Caudate nucleus (tissue), 63 donors: ENCODE measurements at places on chromosomes 6 and 20.

- DNase-seq, result no peak
Measured at GRCh38 chr6:156395276-156395675, 381.9 kb upstream of the ARID1B start.

GRCh38 chr20:1876217-1876921, 18.8 kb upstream of the SIRPA start:
- DNase-seq, result no peak

GRCh38 chr20:25989196-25989595, 292.5 kb upstream of the ZNF337 start:
- DNase-seq, result no peak

DNA sequence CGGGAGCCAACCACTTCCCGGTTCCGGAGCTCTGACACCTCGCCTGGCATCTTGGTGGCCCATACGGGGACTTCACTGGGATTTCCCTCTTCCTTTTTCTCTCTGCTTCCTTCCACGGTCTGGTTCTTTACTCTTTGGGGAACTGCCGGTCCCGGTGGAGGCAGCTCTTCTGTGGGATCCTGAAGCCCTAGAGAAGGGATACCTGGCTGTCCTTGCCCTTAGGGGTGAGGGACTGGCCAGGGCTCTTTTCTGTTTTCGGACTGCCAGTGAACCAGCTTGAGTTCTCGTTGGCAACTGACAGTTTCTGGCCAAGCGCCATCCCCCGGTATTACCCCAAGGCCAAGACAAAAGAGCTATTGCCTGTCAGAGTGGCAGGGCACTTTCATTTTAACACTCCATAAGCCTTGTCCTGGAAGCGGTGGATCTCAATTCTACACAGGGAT, 880 bp upstream of the CPXM1 start:
- DNase-seq, result no peak

DNA sequence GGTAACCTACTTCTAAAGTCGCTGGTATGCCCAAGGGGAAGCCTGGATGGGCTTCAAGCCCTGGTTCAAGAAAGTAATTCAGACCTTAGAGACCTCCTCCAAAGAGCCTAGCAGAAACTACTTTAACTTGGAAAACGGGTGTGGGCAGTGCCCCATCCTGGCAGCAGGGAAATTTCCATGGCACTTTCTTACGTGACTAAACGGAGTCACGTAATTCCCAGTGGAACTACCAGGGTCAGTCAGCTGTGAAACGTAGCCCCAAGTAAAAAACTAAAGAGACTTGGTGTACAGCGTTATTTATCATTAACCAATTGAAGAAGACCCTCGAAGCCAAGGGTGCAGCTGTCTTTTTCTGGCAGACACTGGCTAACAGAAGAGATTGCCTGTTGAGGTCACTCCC, 114.0 kb downstream of the RCAN2 start:
- no peak for DNase-seq

DNA sequence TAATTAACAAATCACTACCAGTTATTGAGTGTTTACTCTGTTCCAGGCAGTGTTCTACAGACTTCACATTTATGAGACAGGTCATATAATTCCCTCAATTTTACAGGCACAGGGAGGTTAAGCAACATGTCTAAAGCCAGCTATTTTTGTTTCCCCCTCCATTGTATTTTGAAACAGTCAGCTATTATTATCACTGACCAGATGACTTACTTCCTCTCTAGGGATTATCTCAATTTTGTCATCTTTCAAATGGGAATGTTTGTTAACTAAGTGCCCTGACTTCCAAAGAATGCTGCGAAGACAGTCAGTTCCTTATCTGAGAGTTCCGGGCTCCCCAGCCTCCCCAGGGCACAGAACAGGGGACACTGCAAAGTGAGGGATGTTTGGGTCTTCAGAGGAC, 5.6 kb upstream of the CNPY3 start:
- no peak for DNase-seq

DNA sequence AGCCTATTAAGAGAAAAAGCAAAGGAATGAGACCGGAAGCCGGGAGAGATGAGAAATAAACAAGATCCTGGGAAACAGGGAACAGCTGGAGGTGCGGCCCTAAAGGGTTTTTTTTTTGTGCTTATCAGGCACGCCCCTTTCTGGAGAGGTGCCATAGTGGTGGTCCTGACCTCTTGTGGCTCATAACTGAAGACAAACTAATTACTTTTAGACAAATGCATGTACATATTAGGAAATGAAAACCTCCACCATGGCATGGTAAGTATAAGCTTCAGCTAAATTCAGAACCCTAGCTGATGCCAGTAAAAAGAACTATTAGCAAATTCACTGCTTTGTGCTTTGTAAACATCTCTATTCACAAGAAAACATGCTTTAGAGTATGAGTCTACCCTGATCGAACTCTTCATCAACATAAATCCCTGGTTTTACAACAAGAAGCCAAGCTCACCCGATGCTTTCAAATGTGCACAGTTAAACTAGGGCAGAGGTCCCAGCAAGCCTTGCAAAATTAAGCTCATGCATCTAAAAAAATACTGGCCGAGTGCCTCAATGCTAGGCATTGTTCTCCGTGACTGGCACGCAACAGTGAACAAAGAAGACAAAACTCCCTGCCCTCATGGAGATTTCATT, 96.4 kb upstream of the MRPS10 start:
- no peak for DNase-seq

DNA sequence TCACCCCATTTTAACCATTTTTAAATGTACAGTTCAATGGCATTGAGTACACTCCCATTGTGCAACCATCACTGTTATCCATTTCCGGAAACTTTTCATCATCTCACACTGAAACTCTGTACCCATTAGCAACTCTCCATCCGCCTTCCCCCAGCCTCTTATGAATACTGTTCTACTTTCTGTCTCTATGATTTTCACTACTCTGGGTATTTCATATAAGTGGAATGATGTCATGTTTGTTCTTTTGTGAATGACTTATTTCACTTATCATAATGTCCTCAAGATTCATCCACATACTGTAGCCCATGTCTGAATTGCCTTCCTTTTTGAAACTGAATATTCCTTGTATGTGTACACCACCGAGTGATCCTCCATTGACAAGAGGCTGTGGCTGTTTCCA, 92.9 kb upstream of the TOX2 start:
- no peak for DNase-seq
